Midbrain (tissue), 1 donor: ENCODE measurements at places on chromosomes 1 and 21.

DNA sequence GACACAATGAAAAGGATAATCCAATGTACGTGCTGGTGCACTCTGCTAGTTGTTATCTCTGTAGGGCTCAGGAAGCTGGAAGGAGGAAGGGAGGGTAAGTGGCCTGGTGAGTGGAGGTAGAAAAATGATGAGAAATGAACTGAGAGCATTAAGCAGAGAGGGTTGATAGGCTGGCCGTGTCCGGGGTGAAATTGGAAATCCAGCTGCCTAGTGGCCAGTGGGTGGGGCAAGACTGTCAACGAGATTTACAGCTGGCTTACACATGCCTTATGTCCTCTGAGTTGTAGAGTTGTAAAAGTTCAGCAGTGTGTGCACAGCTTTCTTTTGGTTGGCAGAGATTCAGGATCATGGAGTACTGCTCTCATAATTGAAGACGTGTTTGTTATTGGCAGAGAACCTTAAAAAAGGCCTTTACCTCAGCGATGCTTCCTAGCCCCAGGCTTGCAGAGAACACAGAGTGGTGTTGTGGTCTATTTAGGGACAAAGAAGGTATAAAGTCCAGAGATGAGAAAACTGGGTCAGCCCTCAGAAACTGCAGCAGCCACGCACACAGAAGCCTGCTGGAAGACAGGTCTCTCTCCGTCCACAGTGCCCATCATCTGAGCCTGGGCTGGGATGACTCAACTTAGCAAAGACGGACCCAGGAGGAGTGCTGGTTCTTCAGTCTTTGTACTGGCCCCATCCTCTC, 132.4 kb downstream of the EDEM3 start:
- no peak for DNase-seq

- no peak for DNase-seq
These were observed 30.6 kb upstream of the KDM4A start for GRCh38 chr1:43619314-43619790.

GRCh38 chr1:6246497-6247467, 2.8 kb downstream of the HES3 start:
- peak; percentile 62 for DNase-seq

DNA sequence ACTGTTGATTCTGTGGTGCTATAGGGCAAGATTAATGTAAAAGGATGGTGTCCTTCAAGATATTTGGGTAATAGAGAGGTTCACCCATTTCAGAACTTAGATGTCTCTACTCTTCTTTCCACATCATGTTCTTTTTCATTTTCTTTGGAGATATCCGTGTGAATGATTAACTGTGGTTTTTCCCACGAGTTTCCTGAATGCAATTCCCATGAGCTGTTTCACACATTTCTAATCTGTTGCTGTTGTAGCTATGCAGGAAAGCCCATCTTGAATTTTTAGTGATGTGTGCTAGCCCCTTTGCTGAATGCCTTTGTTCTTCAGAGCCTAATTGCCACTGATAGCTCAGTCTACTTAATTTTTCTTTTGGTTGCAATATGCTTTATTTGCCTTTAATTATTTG, 27.6 kb downstream of the SNX27 start:
- no peak for DNase-seq
